Fibroblast of the conjunctiva (primary cell): ENCODE measurements at places on chromosomes 5 and 9.

GRCh38 chr9:83521411-83521810, 16.8 kb downstream of the FRMD3 start:
- no peak for DNase-seq

DNA sequence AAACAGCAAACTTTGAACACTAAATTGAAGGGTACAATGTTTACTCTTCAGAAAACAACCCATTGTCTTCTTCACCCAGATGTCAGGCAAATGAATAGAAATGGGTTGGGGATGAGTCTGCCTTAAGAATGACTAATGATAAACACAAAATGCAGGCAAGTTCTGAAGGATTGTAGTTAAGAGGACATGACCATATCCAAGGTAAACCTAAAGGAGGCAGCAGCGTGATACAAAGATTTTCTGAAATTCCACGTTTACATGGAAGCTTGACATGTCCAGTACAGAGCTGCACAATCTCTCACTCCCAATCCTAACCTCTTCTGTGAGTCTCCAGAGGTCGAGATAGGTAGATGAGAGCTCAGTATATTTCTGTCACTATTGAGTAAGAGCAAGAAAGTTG, 1263.2 kb upstream of the CDH6 start:
- no peak for DNase-seq

DNA sequence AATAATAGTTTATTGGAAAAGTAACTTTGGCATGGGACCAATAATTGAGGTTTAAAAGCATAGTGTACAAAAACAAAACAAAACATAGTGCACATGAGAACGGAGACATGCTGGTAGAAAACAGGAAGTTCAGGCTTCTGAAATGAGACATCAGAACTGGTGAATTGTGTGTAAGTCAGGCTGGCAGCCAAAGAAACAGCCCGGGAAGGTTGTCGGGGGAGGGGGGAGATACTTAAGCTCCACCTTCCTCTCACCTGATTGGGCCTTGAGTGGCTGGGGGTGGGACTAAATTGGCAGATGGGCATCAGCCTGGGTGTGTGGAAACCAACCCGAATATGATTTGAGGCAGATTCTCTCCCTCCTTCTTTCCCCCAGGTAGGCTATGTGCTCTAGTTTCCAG, 256.3 kb downstream of the SMARCA2 start:
- no peak for DNase-seq

DNA sequence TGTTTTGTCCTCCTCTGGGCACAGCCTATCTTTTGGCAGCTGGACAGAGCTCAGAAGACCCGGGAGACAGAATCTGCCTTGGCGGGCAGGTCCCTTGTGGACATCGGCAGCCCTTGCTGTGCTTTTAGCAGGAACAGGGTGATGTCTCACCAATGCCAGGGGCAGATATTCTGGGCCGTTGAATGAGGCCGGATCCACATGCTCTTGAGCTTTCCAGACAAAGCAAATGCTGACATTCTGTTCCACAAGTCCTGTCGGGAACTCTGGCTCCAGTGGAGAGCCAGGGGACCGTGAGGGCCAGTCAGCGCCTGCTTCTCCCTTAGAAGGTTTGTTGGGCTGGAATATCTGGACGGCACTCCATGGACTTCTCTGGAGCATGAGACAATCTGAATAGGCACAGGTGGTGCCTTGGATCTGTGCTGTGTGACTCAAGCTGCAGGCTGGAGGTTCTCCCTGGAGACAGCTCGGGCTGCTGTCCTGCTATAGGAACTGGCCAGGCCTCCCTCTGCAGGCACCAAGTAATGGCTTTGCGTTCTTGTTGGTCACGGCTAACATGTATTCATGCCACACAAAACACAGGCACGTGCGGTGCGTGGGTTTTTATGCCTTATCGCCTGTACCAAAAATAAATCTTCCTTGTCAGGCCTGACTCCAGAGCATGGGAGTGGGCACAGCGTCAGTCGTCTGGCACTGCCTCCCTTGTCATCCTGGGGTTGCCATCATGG, 80.3 kb downstream of the GADD45G start:
- DNase-seq, result no peak

- no peak for DNase-seq
Observed at GRCh38 chr9:4317205-4317604, 17.3 kb upstream of the GLIS3 start.
